ENCODE measurements at places on chromosomes 4 and X. TPM values are rescaled to one million over a fixed set of nuclear protein-coding genes. Genes with fewer than 3 reads are reported as not detected.
A peak's percentile ranks its signal among the peaks of the same experiment; 100 is the strongest.

PITX2 gene
- total RNA-seq: not detected

BTK gene
- total RNA-seq: 24.9 TPM

- DNase-seq: peak; percentile 90
Measured at GRCh38 chr4:7828011-7828720, 111.5 kb downstream of the AFAP1 start.

GRCh38 chrX:122869171-122869570 is 314.9 kb upstream of the GRIA3 start:
- no peak for DNase-seq

DNA sequence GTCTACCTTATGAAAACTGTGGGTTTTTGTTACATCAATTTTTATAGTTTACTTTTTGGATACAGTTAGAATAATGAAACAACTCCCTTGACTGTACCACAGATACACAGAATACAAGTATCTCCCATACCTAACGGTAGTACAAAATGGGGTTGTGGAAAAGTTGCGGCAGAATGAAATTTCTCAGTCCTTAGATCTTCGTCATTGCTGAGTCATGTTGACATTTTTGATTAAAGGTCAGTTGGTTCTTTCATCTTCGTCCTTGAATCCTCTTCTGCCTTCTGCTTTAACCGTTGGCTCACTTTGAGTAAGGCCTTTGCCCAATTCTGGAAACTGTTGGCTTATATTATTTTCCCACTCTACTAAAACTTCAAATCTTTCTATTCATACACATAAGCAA is 75.6 kb downstream of the TRIML1 start:
- no peak for DNase-seq

DNA sequence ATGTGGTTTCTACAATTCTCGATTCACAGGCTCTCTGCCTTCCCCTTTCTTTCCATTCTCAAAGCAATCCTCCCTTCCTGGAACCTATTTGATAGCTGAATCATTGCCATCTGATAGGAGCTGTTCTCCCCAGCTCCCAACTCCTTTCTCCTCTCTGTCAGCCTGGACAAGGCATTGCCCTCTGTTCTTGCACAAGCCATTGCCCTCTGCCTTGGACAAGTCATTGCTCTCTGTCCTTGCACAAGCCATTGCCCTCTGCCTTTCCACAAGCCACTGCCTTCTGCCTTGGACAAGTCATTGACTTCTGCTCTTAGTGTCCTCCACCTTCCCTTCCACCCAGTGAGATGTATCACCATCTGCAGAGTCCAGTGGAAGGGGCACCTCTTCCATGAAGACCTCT is 256.1 kb upstream of the STS start:
- no peak for DNase-seq

DNA sequence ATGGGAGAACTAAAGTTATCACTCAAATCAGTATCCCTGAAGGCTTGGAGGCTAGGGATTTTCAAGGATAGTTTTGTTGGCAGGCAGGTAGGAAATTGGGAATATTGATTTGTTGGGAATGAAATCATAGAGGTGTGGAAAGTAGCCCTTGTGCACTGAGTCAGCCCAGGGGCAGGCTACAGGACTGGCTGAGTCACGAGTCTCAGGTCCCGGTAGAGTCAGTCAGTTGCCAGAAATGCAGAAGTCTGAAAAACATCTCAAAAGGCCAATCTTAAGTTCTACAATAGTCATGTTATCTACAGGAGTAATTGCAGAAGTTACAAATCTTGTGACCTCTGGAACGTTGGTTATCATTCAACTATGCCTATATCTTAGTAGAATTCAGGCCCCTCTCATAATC is 153.1 kb downstream of the GC start:
- DNase-seq: no peak

All from lung (tissue), 17 donors.